Lower leg skin (tissue), 4 donors: ENCODE measurements at places on chromosomes 7 and 10. TPM values are rescaled to one million over a fixed set of nuclear protein-coding genes. Genes with fewer than 3 reads are reported as not detected.
A peak's percentile ranks its signal among the peaks of the same experiment; 100 is the strongest.

CASTOR2 gene
- total RNA-seq = 10.7 TPM

LRRC61 gene
- 26.0 TPM for total RNA-seq

XRCC2 gene
- 0.74 TPM for total RNA-seq

TMEM229A gene
- total RNA-seq = not detected

FAM25G gene
- 115 TPM for total RNA-seq

TECTB gene
- not detected for total RNA-seq

CTAGE8 gene
- 5.9 TPM for total RNA-seq

ARMC10 gene
- 36.2 TPM for total RNA-seq

ALOX5 gene
- 10.2 TPM for total RNA-seq

CAV2 gene
- 64.6 TPM for total RNA-seq

DNA2 gene
- total RNA-seq = 2.6 TPM

WDR86 gene
- total RNA-seq = 2.0 TPM

- DNase-seq = no peak
Measured at GRCh38 chr10:29820890-29821461, 186.2 kb upstream of the SVIL start.

DNA sequence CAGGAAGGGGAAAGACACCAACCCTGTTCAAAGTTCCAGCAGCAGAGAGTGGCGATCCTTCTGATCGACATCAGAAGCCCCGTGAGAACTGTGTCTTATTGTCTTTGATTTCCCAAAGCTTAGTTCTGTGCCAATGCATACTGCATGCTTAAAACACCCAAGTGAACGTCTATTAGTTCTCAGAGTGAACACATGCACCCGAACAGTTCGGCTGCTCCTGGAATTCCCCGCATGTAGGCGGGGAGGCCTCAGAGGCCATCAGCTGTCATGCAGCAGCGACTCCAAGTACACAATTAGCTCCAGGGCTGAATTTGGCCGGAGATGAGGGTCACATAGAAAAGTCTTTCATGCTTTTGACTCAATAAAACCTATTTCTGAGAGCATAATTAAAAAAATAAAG, 276.9 kb downstream of the ZMYND11 start:
- no peak for DNase-seq

GRCh38 chr7:118185163-118185860, 1.3 kb downstream of the LSM8 start:
- no peak for DNase-seq

DNA sequence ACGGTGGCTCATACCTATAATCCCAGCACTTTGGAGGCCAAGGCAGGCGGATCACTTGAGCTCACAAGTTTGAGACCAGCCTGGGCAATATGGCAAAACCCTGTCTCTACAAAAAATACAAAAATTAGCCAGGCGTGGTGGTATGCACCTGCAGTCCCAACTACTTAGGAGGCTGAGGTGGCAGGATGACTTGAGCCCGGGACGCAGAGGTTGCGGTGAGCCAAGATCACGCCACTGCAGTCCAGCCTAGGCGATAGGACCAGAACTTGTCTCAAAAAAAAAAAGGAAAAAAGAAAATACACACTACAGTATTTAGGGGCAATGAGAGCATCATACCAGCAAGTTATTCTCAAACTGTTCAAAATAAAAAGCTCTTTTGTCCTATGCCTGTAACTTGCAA, 59.5 kb downstream of the ABI1 start:
- no peak for DNase-seq

- DNase-seq = peak; percentile 45
Measured at GRCh38 chr7:142950235-142950634, 11.0 kb downstream of the LLCFC1 start.

DNA sequence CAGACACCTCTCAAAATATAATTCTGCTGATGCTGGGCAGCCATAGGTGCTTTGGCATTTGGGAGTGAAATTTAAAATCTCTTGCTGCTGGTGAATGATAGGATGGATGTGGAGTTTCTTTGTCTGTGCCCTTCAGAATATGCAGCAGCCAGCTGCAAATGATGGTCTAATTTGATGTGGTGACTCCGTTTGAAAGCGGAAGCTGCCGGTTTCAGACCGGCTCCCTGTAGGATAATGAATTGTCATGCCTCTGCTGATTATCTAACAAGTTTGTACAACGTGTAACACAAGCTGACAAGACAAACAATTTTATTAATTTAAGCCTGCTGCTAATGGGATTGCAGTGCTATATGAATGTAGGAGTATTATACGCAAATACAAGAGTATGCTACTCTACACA, 103.5 kb downstream of the SND1 start:
- no peak for DNase-seq

DNA sequence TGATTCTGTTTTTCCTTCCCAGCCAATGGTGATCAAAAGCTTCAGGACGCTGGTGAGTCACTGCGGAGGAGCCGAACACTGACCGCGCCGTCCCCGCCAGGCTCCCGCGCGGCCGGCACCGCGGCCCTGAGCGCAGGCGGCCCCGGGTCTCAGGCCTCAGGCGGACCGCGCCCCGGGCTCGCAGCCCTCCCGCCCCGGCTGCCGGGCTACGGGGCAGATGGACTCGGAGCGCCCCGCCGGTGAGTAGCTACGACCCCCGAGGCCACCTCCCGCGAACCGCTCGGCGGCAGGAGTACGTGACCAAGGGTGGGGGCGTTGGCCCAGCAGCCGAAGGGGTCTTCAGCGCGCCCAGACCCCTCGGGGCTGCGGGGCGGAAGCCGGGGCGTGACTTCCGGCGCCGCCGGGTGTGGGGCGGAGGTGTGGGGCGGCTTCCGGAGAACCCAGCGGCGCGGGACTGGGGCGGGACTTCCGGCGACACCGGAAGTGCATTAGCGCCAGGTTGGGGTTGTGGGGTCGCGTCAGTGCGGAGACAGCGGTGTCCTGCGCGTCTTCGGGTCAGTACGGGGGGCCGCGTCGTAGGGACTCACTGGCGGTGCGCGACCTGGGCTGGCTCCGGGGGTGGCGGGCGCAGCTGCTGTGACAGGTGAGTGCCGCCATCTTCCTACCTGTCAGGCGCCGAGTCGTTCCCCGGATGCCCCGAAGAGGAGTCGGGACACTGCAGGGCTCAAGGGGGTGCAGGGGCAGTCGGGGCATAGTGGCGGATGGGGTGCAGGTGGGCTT, at the start of gene WDR37:
Gene WDR37, plus strand, starts transcription at position 60 of the 780 bp plus-strand sequence. CDS start 15,771 bp downstream, outside the sequence.
- DNase-seq = peak; percentile 81

DNA sequence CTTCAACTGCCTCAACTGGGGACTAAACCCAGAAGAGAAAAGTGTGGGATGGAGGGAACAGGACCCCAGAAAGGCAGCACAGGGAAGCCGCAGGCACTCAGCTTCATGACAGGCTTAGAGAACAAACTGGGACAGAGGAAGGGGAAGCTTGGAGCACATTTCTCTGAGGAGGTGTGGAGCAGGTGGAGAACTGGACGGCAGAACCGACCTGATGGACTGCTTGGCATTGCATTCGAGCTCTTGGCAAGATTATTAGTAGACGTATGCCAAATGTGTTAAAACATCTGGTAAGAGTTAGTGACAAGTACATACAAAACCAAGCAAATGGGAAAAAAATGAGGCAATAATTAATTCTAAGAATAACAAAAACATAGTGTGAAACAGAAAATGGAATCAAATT, 335.7 kb downstream of the SFMBT2 start:
- DNase-seq = no peak

DNA sequence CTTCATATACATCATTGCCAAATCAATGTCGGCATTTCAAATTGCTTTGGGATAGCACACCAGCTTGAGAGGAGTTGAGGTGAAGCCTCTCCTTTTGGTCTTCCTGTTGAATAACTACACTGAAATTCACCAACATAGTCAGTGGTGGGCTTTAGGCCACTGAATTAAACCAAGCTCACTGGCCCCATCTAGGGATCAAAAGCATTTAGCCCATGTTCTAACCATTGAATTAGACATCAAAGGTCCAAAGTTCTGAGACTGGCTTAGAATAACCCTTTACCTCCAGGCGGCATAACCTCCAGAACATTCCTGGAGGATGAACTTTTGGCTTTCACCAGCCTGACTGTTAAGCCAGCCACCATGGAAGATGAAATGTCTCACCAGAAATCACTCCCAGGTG, 54.6 kb downstream of the BPGM start:
- no peak for DNase-seq

GRCh38 chr10:21953585-21954057, 49.9 kb downstream of the DNAJC1 start:
- DNase-seq = no peak

- no peak for DNase-seq
Measured at GRCh38 chr7:76069238-76069638, 21.3 kb downstream of the MDH2 start.

GRCh38 chr10:103802081-103802480, 53.3 kb downstream of the SH3PXD2A start:
- no peak for DNase-seq

- DNase-seq = no peak
Measured at GRCh38 chr10:50937230-50937907, 51.9 kb upstream of the A1CF start.

DNA sequence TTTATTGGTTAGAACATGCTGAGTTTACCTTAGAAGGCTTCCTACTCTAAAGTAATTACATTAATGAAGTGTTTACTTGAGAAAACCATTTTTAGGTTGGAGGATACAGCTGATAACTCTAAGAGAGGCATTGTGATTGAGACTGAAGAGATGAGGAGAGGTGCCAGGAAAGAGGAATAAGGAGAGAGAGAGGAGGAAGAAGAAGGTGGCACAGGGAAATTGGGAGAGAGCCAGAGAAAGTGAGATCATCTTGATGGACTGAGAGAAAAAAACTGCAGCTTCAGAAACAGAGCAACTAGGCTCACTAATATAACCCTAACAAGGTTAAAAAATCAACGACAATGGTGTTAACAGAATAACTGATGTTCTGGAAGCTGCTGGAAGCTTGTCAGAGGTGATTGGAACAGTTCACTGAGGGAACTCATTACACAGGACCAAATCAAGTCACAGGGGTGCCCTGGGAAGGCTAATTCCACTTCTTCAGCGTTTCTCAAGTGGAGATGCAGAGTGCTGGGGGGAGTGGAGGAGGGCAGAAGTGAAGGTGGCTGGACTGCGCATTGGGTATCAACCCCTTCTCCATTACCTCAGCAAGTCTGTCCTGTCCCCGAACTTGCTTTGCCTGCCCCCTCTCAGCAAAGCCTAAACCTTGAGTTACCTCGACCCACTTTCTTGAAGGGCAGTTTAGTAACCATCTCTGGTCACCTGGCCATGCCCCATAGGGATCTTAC, 6.9 kb upstream of the SORBS1 start:
- no peak for DNase-seq

- no peak for DNase-seq
Measured at GRCh38 chr7:44408596-44408995, 81.9 kb downstream of the NUDCD3 start.

- no peak for DNase-seq
Measured at GRCh38 chr10:49074836-49075682, 40.3 kb downstream of the VSTM4 start.

DNA sequence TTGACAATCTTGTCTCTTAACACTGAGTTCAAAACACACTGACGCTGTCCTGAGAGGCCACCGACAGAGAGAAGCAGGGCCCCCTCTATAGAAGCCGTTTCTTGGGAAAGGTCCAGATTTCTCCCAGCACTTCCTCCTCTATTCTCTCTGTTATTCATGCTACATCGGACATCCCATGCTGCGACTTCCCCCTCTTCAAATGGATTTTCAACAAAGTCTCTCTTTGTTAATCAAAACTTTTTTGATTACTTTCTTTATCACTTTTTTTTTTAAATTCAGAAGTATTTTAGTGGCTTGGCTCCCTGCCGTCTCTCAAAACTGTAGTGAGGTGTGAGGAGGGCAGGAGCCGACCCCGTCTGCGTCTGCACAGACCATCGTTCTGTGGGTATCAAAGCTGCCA, 298.9 kb upstream of the PITRM1 start:
- DNase-seq = no peak

- no peak for DNase-seq
Measured at GRCh38 chr10:48414778-48415177, 108.3 kb downstream of the MAPK8 start.

DNA sequence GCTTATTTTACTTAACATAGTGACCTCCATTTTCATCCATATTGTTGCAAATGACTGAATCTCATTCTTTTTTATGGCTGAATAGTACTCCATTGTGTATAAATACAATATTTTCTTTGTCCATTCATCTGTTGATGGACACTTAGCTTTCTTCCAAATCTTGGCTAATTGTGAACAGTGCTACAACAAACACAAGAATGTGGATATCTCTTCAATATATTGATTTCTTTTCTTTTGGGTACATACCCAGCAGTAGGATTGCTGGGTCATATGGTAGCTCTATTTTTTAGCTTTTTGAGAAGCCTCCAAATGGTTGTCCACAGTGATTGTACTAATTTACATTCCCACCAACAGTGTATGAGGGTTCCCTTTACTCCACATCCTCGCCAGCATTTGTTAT, 58.0 kb downstream of the CREB5 start:
- no peak for DNase-seq

DNA sequence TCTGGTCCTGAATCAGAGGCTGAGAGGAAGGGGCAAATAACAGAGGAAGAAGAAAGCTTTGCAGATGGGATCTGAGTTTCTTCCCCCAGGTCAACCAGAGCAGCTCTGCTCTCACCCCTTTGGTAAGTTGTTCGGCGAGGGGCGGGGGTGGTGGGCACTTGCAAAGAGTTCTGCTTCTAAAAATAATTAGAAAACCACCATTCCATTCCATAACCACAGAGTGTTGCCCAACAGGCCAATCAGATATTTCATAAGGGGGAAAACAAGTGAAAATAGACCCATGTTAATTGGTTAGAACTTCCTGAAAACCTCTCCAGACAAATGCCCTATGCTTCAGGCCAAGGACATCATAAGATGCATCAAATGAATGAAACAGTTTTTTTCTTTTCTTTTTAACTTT, 43.6 kb upstream of the R3HCC1L start:
- no peak for DNase-seq

GRCh38 chr7:25887266-25887665, 264.7 kb upstream of the NFE2L3 start:
- no peak for DNase-seq

GRCh38 chr7:40298421-40298820, 163.6 kb downstream of the SUGCT start:
- no peak for DNase-seq

DNA sequence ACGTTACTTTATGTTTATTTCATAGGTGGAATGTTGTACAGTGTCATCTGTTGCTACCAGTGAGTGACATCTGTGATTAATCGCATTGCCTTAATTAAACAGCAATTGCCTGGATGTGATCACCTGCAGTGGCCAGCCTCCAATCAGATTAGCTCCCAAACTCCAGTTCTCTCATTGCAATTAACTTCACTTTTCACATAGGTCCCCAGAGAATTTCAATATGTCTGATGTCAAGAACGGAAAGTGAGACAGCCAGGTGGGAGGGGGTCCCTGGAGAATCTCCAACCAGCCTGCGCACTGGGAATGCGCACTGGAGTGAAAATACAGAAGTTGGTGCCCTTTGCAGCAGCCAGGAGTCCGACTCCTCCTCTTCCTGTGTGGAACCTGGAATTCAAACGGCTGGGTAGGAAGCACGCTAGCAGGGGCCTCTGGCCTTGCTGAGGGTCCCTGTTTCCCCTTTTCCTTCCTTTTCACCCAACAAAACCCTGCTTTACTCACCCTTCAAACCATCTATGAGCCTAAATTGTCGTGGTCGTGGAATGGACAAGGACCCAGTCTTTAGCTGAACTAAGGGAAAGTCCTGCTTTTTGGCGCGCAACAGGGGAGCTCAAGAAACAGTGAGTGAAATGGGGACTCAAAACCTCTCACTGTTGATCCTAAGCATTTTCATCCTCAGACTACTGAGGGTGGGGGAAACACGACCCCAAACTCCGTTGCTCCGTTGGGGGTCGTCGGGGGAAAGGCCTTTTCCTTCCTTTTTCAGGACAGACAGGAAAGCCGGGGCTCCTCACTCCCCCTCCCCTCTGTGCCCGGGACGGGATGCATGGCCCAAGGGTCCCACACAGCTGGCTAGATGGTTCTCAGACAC, 1355.5 kb upstream of the LRRTM3 start:
- peak; percentile 18 for DNase-seq

- DNase-seq = peak; percentile 21
Measured at GRCh38 chr7:35805876-35806275, 5.0 kb downstream of the SEPTIN7 start.
